Sigmoid colon (tissue), 7 donors: ENCODE measurements at places on chromosomes 2 and 18. TPM values are rescaled to one million over a fixed set of nuclear protein-coding genes. Genes with fewer than 3 reads are reported as not detected.

DNA sequence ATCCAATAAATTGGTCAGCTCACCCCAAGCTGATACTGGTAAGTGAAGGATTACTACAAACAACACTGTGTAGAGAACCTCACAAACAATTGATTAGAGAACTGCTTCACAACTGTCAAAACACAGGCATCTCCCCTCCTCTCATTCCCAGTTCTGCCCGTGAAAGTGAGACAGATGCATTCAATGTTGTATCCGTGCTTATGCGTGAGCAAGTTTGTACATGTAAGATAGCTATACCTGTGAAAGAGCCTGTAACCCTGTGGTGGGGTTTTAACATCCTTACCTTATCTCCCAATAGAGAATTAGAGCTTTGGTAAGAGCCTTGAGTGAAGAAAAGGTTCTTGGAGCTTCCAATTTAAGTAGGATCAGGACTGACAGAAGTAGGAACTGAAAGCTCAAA is 9.1 kb downstream of the MARCHF4 start:
- DNase-seq: no peak

DNA sequence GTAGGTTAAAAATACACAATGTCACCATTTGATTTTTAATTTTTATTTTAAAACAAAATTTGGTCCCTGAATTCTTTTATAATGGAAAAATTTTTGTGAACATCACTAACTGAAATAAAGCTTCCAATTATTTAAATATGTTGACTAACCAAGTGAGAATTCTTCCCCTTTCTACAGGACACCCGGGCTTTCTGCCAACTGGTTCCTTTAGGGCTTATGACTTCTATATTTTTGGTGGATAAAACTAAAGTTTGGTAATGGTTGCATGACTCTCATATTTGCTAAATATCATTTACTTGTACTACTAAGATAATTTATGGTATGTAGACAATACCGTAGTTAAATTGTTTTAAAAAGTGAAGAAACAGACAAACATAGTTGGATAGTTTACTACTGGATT is 291.0 kb upstream of the DOK6 start:
- DNase-seq: no peak

DNA sequence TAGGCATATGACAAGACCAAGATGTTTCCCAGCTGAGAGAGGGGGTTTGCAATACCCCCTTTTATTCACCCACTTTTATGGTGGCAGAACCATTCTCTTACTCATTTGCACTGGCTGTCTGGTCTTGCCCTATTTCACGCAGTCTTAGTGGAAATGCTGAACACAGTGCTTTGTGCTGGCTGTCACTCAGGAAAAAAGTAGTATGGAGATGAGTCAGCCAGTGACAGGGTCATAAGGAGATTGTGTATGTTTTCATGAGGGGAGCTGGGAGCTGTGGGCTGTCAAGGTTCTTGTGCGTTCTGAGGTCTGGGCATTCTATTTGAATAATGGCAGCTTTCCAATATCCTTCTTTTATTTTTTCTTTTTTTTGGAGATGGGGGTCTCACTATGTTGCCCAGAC is 10.9 kb upstream of the CNRIP1 start:
- DNase-seq: no peak

DNA sequence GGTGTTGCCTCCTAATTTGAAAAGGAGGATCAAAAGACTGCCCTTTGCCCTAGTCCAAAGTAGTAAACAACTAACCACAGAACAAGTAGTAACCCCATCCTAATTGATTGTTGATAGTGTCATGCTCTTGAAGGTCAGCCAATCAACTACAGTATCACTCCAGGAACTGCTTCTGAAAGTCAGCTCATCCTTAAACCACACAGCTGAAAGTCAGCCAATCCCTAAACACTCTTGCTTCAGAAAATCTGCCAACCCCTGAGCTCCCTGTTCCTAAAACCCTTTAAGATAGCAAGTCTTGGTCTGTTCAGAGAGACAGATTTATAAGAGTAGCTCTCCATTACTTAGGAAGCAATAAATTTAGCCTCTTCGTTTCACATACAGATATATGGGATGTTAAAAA is 51.6 kb upstream of the CPO start:
- DNase-seq: no peak

DNA sequence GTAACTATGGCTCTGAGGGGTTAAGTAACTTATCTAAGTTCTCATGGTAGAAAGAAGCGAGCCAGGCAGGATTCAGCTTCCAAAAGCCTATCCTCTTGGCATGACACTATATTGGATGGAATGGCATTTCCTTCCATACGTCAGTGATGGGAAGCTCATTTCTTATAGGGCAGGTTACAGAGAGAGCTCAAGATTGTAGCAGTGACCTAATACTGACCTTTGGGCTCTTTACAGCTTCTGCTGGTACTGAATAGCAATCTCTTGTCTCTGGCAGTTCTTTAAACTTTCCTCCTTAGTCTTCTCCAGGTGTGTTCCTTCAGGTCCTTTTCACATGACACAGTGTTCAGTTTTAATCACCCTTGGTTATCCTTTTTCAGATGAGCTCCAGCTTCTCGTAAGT is 133.0 kb downstream of the HRH4 start:
- DNase-seq: no peak

GRCh38 chr2:241977557-241978300 is 108.2 kb downstream of the RTP5 start:
- DNase-seq: no peak

ADCYAP1 gene
- total RNA-seq: 1.7 TPM

DNA sequence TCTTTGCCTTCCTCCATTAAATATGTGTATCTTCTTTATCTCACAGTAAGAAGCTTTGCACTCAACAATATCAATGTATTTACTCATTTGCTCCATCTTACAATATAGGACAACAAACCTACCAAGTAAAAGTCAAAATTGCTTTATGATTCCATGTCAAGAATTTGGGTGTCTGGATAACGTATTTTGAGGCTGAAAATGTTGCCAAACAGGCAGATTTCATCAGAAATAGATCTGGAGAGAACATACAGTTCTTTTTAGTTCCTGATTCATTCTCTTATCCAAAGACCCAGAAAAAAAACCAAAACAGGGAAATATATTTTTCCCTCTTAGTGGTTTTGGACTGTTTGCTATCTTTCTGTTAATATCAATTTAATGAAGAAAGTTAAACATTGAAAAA is 621.1 kb downstream of the STK39 start:
- no peak for DNase-seq

- no peak for DNase-seq
Measured at GRCh38 chr2:178317811-178318210, 123.5 kb downstream of the OSBPL6 start.

AOX1 gene
- 59.6 TPM for total RNA-seq

BOLL gene
- not detected for total RNA-seq

GRCh38 chr2:69798909-69799526 is 30.4 kb upstream of the GMCL1 start:
- DNase-seq: no peak

GRCh38 chr18:78458356-78458755 is 521.3 kb upstream of the SALL3 start:
- DNase-seq: no peak
